ENCODE measurements at places on chromosomes 16 and 17. TPM values are rescaled to one million over a fixed set of nuclear protein-coding genes. Genes with fewer than 3 reads are reported as not detected.

The CRYBA1 gene
- polyA plus RNA-seq = not detected

GRCh38 chr16:82623241-82623640, 3.5 kb upstream of the CDH13 start:
- DNase-seq = no peak

DNA sequence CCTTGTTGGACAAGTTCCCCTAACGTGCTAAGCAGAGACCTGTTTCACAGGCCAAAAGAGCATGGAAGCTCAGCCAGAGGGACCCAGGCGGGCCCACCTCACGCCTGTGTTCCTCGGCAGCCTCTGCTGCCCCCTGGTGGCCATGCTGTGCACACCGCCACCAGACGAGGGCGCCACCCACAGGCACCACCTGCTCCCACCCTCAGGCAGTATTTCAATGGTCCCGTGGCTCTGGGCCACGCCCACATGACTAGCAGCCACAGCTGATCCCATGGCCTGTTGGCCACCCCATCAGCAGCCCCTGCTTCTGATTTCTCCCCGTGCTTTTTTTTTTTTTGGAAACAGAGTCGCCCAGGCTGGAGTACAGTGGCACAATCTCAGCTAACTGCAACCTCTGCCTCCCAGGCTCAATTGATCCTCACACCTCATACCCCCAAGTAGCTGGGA, 18.9 kb downstream of the MPG start:
- no peak for DNase-seq

- DNase-seq = no peak
Observed at GRCh38 chr16:1194665-1195392, 30.2 kb downstream of the TPSG1 start.

GRCh38 chr17:70121126-70121525, 46.1 kb downstream of the KCNJ16 start:
- DNase-seq = no peak

The MPO gene
- polyA plus RNA-seq = not detected

The ZP2 gene
- polyA plus RNA-seq = not detected

DNA sequence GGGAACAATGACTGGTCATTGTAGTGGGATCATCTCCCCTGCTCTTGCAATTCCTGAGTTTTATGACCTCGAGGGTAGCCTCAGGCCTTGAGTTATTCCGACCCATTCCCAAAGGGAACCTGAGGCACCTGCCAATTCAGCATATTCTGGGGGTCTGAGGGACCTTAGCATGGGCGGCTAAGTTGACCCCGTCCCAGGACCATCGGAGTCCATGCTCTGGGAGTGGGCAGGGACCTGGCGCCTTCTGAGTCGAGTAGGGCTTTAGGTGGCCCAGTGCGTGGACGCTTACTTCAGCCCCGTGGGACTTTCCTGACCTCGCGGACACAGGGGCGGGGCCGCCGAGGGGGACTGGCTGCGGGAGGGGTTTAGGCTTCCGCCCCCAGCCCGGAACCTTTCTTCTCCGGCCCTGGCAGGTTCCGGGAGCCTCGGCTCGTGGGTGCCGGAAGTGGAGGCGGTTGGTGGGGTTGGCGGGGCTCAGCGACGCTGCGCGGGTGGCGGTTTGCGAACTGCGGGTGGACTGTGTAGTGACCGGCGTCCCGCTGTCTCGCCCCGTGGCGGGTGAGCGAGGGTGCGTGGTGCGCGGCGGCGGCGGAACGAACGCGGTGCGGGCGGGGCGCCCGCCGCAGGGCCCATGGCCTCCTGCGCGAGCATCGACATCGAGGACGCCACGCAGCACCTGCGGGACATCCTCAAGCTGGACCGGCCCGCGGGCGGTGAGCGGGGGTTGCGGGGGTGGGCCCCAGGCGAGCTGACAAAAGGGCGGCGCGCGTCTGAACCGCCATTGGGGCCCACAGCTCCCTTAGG, at the start of gene EDC4:
Gene EDC4 (plus strand): TSS at position 422 of the 804 bp plus-strand sequence. CDS start 210 bp downstream, at position 632.
- peak; percentile 49 for DNase-seq

DNA sequence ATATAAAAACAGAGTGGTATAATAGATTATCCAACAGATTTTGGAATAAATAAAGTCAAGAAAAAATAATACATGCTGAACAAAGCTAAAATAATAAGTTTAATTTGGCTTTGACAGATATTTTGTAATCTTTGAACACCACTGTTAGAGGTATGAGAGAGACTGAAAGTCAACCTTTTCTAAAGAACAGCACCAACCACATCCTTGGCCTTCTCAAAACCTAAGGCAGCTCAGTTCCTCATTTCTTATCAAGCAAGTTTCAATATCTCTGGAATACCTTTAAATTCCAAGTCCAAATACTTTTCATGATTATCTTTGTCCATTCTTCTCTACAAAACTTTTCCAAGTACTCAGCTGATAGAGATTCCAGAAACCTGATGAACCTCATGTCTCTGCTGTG, 1603.8 kb downstream of the CDH8 start:
- no peak for DNase-seq

DNA sequence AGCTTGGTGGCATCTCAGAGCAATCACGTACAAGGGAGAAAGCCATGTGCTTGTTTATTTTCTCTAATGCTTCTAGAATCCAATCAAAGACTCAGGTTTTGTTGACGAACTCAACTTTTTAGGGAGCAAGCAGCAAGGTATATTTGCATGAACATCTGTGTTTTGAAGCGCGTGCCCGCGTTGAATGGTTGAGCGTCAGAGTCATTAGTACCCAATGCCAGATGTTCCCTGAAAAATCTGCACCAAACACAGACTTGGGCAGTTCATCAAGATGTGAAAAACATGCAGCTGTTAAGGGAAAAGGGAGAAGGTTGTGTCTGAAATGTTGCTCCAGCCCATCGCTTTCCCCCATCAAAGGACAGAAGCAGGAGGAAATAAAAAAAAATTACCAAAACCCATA, 170.4 kb downstream of the SNX29 start:
- DNase-seq = no peak

The KRTAP4-5 gene
- not detected for polyA plus RNA-seq

DNA sequence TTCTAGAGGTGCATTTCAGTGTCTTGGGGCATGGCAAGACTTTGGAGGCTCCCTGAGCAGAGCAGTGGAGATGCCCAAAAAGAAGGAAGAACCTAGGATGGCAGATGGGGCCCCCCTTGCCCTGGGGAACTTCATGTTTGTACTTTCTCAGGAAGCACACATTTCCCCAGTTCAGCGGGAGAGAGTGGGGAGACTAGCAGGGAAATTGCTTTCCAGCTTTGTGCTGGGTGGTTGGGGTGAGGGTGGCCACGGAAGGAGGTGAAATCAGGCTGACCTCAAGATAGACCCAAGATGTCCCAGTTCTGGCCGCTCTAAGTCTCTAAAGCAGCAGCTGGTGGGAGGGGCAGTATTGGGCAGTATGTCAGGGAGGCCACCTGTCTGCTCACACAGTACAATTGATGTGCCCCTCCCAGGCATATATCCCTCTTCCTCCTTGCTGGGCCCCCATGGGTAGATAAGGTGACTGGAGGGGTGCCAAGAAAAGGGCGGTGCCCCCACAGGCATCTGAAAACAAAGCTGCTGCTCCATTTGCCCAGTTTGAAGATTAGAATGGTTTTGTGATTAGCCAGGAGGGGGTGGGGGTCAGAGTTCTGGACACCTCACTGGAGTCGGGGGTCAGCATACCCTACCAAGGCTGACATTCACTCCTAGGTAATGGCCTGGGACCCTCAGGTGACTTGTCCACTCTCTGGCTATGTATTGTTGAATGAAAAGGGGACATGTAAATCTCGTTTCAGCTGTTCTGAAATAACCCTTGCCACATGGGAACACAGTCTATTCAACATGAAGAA, 17.1 kb upstream of the NAGLU start:
- no peak for DNase-seq

GRCh38 chr17:574061-574460, 140.6 kb downstream of the VPS53 start:
- no peak for DNase-seq

- peak; percentile 13 for DNase-seq
Observed at GRCh38 chr17:80892900-80893603, 98.6 kb upstream of the CHMP6 start.

The ZNF423 gene
- polyA plus RNA-seq = 0.06 TPM

The XAF1 gene
- 6.3 TPM for polyA plus RNA-seq

The KRT32 gene
- polyA plus RNA-seq = 0.14 TPM
